Activated CD4-positive, alpha-beta T cell treated with anti-CD3 and anti-CD28 coated beads, Interleukin-2, amount 50 U/mL, for 48 hours (primary cell): ENCODE measurements at places on chromosomes 1 and 21.

DNA sequence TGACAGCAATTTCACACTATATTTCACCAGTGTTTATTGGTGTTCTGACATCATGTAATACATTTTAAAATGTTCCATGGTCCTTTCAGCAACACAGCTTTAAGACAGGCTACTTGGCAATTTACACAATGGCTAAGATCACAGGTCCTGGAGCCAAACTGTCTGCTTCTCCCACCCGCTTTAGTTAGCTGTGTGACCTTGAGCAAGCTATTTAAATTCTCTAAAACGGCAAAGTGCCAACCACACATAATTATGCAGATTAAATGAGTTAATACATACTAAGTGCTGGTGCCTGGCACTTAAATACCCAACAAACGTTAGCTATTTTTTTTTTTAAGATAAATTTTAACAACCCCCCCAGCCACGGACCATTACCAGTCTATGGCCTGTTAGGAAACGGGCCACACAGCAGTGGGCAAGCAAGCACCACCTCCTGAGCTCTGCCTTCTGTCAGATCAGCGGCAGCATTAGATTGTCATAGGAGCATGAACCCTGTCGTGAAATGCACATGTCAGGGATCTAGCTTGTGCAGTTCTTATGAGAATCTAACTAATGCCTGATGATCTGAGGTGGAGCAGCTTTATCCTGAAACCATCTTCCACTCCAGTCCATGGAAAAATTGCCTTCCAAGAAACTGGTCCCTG is 26.9 kb downstream of the SOD1 start:
- DNase-seq = no peak

GRCh38 chr21:37815893-37816292 is 100.4 kb downstream of the KCNJ6 start:
- no peak for DNase-seq

DNA sequence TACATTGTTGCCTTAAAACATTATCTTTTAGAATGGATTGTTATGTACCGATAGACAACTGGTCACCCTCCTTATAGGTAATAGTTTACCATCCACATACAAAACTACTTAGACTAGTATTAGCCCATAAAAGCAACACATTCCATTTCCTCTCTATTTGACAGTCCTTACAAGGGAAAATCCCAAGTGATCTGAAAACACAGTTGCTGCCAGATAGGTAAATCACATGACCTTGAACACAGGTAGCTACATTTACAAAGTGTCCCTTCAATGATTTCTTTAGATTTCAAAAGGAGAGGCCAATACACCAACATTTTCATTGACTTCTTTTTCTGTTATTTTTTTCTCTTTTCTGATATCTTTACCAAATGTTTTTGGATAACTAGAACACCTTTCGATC is 102.9 kb upstream of the SMYD2 start:
- DNase-seq = no peak

DNA sequence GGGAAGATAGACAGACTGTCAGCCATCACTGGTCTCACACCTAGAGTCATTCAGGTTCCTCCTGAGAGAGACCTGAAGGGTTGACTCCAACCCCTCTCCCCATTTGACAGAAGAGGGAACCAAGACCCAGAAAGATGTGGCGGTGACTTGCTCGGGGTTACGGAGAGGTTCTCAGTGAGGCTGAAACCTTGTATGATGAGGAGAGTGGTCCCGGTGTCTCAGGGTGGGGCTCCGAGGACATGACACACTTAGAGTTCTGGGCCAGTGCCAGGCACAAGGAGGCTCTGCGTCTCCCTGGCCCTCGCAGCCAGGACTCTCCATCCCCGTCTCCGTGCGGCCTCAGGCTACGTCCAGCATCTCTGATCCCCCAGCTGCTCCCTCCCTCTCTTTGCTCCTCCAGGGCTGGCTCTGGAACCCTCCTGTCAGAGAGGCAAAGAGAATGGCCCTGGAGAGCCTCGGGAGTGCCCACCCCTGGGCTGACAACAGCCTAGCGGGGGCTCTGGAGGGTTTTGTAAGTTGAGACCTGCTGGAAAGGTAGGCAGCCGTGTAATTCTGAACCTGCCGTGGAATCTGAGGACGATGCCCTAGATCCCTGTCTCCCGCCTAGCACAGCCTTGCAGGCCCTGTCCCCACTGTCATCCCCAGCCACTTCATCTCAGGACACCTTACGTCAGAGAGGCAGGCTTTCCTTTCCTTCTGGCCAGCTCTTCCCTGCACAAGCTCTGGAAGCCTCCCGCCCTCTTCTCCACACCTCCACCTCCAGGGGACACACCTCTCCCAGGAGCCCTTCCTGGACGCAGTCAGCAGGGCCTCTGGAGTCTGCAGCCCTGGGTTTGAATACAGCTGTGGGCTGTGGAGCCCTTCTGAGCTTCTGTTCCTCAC is 4.1 kb downstream of the EFHD2 start:
- DNase-seq = no peak

DNA sequence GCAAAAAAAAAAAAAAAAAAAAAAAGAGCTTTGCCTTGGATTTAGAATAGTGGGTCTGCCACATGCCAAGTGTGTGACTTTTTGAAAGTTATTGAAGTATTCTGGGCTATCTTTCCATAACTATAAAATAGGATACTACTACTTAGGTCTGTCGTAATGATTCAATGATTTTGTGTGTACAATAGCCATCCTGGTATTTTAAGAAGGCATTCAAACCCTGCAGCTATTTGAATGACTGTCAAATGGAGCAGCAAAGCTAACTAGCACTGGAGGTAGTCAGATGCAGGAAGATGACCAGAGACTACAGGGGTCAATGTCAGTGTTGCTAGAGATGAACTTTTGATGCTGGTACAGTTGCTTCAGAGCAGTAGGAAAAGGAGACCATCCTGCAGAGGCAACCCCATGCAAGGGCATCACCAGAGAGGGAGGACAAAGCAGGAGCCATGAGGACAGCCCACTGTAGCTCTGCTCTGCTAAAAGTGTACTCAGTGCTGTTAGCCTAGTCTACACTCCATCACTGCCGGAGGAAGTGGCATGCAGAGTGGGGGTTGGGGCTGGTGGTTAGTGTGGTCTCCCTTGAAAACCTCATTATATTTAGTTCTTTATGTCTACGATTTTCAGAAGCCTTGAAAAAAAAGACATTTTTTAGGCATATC is 29.0 kb downstream of the DUSP10 start:
- peak; percentile 80 for DNase-seq

DNA sequence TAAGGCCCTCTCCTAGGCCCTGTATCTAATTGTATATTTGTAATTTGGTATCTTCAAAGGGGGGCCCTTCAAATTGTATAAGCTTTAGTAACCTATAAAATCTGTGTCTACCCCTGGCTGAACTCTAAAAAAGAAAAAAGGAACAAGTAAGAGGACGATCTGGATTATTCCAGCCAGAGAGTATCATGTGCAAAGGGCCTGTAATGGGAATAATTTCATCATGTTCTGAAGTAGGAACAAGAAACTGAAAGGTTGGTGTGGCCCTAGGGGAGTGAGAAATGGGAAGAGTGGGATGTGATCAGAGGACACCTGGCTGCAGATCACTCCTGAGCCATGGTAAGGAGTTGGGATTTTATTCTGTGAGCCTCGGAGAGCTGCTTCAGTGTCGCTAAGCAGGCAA is 14.7 kb downstream of the PTAFR start:
- DNase-seq = no peak

DNA sequence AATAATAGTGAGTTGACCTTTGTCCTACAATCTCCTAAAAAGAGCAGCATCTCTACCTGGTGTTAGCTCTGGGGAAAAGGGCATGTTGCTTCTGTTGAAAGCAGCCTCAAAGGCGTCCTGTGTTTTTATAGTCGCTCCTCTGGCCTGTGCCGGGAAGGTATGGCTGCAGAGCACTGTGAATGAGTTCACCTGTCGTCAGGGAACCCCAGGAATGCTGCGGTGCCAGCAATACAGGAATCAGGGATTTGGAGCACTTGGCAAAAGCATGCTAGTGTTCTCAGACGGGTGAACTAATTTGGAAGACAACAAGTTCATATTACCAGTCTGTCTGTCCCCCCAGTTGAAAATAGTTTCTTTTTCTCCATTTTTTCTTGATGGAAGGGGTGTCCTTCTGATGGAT is 60.3 kb upstream of the PGD start:
- no peak for DNase-seq

- DNase-seq = no peak
These were observed 15.3 kb downstream of the LDLRAD1 start for GRCh38 chr1:54002544-54003248.

DNA sequence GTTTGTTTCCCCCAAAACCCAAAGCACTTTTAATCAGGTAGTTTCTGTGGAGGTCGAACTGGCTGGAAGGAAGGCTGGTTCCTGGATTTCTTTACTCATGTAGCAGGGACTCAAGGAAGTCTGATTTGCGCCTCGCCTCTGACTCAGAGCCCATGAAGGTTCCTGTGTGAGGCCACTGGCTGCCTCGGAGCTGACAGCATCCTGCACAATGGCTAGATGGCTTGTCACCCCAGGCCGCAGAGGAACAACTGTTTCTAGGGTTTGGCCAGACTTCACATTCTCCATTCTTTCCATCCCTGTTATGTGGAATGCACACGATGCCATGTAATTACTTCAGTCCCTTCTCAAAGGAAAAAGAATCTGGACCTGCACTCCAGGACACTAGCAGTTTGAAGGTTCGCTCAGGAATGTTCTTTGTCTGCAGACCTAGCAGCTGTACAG is 39.1 kb upstream of the PRSS38 start:
- DNase-seq = no peak

- peak; percentile 62 for DNase-seq
These were observed 80.4 kb upstream of the AK4 start for GRCh38 chr1:65067491-65068201.

GRCh38 chr1:62962014-62962812 is 178.3 kb downstream of the ATG4C start:
- no peak for DNase-seq

- peak; percentile 8 for DNase-seq
These were observed 21.4 kb upstream of the RNF11 start for GRCh38 chr1:51214615-51215131.

- no peak for DNase-seq
These were observed 156.7 kb upstream of the NEGR1 start for GRCh38 chr1:72439036-72439435.

- no peak for DNase-seq
These were observed 173.7 kb upstream of the CAMK1G start for GRCh38 chr1:209409780-209410179.
